ENCODE measurements at places on chromosomes 13 and 19.

- no peak for DNase-seq
These were observed 2700.2 kb downstream of the PCDH9 start for GRCh38 chr13:64529874-64530485.

- DNase-seq = no peak
These were observed 2.7 kb downstream of the UHRF1 start for GRCh38 chr19:4911786-4912672.

DNA sequence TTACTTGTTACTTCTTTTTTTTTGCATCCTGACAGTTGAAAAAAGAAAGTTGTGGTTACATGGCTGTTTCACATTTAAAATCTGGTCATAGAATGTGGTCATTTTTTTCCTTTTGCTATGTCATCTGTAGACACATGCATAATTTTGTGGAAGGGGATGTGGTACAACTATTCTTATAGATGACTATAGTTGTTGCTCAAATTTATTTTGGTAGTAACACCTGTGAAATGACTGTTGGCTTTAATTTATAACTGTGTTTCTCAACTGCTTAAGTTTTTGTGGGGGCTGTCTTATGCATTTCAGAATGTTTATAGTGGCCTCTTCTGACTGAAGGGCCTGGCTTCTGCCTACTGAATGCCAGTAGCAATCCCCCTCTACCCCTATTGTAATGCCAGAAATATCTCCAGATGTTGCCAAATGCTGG is 130.5 kb downstream of the PAN3 start:
- no peak for DNase-seq

- no peak for DNase-seq
These were observed 63.9 kb upstream of the ARHGEF7 start for GRCh38 chr13:111051041-111051725.

DNA sequence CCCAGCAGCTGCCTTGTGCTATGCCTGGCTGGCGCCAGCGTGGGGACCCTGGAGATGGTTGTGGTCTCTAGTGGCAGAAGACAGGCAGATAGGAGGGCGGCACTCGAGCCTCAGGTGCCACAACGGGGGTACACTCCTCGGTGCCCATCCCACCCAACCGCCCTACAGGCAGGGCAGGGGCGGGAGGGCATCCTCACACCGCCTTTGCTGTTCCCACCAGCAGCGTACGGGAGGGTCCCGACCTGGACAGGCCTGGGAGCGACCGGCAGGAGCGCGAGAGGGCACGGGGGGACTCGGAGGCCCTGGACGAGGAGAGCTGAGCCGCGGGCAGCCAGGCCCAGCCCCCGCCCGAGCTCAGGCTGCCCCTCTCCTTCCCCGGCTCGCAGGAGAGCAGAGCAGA is 16.6 kb downstream of the PLIN4 start:
- DNase-seq = no peak

DNA sequence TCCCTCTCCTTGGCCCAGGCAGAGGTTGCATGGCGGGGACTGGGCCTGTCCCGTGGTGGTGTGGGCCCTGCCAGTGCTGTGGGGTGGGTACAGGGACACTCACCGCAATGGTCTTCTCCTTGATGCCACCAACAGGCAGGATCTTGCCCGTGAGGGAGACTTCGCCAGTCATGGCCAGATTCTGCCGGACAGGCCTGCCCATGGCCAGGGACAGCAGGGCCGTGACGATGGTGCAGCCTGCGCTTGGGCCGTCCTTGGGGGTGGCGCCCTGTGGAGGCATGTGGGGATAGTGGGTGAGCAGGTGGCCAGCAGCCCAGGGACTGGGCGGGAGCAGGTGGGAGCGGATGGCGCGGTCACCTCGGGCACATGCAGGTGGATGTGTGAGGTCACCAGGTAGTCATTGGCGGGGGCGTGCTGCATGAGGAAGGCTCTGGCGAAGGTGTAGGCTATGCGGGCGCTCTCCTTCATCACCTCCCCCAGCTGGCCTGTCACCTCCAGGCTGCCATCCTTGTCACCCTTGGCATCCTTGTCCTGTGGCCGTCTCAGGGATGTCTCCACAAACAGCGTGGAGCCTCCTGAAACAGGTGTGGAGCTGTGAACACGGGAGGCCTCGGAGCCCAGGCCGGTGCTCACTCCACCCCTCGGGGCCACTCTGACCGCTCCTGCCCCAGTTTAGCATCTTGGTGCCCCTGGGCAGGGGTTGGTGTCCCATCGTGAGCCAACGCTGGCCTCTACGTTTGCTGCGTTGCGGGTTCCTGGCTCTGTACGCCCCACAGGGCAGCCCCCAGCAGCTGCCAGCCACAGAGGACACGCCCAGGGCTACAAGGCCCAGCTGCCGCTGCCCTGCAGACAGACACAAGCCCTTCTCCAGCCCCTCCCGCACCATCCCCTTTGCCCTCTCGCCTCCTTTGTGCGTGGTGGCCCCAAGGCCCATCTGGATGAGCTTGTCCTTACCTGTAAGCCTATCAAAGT is 3.4 kb downstream of the RPL36 start:
- DNase-seq = no peak

DNA sequence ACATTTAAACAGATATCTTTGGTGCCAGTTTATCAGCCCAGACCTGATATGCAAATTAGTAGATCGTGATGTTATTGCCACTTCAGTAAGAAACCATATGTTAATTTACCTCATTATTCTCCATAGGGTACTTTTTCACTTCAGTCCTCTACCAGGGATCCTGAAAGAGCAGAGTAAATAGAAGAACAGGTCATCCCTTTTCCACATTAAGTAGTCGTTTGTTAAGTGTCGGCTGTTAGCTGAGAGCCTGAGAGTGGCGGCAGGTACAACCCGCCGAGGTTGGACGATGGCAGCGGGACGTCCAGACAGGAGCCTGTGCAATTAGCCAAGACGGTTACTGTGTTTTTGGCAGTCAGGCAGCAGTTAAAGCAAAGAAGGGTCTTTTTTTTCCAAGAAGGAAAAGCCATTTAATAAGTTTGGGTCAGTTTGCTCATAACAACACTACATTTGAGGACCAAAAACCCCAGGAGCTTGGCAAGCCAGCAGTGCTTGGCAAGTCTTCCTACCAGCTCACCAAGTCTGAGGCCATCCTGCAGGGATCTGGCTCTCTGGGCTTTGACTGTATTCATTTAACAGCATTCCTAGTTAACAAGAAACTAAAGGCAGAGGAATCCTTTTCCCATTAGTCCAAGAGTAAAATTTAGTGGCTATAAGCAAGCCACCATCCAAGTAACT is 231.8 kb downstream of the SHISA2 start:
- no peak for DNase-seq

DNA sequence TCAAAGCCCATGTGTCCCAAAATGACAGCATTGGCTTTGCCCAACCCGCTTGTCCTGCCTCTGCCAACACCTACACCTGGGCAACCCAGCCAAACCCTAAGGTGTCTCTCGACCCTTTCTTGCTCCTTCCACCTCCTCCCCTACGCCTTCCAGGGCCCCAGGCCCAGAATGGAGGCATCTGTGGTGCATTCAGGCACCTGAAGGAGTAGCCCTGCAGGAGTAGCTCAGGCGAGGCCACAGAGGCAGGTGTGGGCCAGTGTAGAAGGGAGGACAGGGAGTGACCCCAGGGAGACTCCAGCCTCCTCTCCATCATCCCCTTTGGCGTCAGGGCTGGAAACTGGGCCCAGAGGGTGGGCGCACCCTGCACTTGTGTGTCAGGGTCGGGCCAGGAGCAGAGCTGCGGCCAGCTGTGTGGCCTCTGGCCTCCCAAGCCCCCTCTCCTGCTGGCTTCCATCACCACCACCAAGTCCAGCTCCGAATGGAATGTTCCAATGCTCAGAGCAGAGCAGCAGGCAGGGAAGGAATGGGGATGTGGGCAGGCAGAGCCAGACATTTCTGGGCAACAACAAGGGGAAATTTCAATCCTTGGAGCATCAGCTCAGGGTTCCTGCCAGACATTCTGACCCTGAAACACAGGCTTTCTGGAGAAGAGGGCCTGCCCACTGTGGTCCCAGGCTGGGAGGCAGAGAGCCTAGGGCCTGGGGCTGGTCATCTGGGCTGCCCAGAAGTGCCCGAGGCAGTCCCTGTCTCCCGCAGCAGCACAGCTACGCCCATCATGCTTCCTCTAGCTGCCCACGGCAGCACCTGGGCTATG is 16.4 kb downstream of the PLEKHF1 start:
- no peak for DNase-seq

DNA sequence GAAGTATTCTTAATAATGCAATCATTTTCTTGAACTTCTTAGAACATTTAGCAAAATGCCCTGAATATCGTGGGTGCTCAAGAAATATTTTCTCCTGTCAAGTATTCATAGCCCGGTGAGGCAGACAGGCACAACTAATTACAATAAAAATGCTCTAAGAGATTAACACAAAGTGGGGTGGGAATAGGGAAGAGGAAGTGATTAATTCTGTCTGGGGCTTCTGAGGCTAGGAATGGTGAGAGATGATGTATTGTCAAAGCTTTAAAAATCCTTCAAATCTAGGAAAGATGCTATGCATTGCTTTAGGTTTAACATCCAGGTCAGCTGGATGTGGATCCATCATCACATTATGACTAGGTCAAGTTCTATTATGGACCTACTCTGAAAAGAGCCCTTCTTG is 66.9 kb upstream of the POSTN start:
- DNase-seq = no peak

- DNase-seq = no peak
These were observed 17.6 kb downstream of the ING1 start for GRCh38 chr13:110731072-110731471.

- DNase-seq = no peak
These were observed 204.9 kb downstream of the USP12 start for GRCh38 chr13:26966701-26967080.

- DNase-seq = no peak
These were observed 748 bp downstream of the LHFPL6 start for GRCh38 chr13:39602277-39602613.

DNA sequence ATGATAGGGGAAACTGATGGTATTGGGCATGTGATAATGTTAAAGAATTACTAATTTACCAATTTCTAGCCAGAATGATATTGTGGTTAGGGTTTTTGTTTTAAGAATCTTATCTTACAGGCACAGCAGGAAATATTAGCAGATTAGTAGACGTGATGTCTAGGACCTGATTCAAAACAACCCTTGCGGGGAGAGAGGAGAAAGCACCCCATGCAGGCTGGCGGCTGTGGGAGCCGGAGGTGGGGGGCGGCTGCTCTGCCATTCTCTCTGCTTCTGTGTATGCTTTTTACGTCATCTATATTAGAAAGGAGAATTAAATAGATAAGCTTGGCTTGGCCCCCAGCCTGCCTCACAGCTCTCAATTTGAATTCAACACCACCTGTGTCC is 41.5 kb downstream of the MLLT1 start:
- no peak for DNase-seq

GRCh38 chr19:47619763-47620162 is 10.8 kb downstream of the BICRA start:
- DNase-seq = no peak

GRCh38 chr13:48194379-48194754 is 38.6 kb upstream of the ITM2B start:
- no peak for DNase-seq

GRCh38 chr13:41970022-41970421 is 9.1 kb upstream of the VWA8 start:
- DNase-seq = no peak

GRCh38 chr13:95676105-95676761 is 706 bp upstream of the DNAJC3 start:
- no peak for DNase-seq

GRCh38 chr13:50104493-50104892 is 89.2 kb downstream of the KCNRG start:
- DNase-seq = no peak

DNA sequence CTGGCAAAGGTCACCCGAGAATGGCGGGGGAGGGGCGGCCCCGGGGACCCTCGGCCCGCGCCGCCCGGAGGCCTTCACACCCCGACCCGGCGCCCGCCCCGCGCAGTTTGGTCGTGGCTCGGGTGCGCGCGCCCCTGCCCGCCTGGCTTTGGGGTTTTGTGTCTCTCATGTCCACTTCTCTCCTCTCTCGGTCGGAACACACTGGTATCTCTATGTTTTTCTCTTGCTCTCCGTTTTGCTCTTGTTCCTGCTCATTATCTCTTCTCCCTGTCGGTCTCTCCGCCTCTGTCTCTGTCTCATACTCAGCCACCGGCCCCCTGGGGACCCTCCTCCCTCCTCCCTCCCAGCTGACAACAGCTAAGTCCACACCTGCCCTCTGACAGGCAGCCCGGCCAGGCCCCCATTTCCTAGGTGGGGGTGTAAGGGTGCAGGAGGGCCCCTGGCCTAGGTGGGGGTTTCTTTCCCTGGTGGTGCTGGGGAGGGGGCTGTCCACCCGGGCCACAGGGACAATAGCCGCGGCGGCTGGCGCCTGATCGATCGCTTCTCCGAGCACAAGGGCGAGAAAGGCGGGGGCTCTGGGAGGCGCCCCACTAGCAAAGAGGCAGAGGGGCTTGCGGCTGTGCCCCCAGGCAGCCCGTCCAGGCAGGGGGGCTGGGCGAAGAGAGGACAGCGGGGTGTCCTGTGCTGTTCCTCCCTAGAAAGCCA is 2.3 kb downstream of the ONECUT3 start:
- no peak for DNase-seq

DNA sequence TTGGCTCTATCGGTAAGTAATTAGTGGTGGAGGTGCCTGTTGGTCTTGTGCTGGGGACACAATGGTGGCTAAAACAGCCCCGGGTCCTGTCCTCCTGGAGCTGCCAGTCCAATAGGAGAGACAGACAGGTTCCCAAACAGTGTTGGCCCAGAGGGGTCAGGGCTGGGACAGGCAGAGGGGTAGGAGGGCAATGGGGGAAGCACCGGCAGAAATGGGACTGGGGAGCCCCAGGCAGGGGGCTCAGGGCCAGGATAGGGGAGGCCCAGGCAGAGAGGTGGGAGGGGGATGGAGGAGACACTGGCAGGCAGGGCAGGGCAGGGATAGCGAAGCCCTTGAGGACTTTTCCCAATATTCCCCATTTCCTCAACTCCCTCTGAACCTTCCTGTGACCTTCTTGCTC is 2.2 kb upstream of the FBL start:
- no peak for DNase-seq

DNA sequence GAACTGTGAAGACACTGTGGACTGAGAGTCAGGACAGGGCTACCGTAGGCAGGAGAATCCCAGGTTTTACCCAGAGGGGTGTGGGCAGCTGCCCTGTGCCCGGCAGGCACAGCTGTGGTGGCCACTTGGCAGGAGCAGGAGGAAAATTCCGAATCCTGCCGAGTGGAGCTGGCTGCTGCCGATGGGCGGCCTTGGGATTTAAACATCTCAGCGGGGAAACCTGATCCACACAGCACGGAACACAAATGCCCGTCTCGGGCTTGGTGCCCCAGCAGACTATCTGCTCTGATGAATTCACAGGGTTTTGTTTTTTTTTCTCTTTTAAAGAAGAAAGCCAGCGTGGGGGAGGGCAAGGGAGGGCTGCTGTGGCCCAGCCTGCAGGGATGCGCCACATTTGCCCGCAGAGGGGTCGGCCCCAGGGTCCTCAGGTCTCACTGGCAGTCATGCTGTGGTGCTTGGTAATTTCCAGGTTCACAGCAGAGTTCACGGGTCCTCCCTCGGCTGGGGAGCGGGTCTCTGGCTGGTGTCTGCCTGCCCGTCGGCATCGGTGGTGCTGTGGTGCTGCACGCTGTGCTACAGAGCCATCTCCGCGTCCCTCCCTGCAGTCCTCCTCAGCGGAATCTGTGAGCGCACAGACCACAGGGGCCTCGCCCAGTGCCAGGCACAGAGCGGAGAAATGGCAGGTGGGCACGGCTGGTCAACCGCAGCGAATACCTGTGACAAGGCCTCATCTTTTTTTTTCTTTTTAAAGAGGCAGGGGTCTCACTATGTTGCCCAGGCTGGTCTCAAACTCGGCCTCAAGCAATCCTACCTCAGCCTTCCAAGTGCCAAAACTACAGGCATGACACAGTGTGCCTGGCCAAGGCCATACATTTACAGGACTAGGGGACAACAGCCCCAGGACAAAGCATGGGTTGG is 28.1 kb downstream of the MPND start:
- DNase-seq = no peak
